ENCODE measurements at places on chromosomes 7 and 10. TPM values are rescaled to one million over a fixed set of nuclear protein-coding genes. Genes with fewer than 3 reads are reported as not detected.

The ASB10 gene
- total RNA-seq = not detected

The MORN4 gene
- total RNA-seq = 4.0 TPM

The MEIG1 gene
- total RNA-seq = 1.2 TPM

The TEX36 gene
- not detected for total RNA-seq

The ANKRD30A gene
- total RNA-seq = not detected

The NANOS1 gene
- 1.1 TPM for total RNA-seq

The AGBL3 gene
- total RNA-seq = 2.2 TPM

The CAV2 gene
- 67.3 TPM for total RNA-seq

GRCh38 chr10:117552156-117552631 lies 9.6 kb downstream of the EMX2 start:
- DNase-seq = no peak

DNA sequence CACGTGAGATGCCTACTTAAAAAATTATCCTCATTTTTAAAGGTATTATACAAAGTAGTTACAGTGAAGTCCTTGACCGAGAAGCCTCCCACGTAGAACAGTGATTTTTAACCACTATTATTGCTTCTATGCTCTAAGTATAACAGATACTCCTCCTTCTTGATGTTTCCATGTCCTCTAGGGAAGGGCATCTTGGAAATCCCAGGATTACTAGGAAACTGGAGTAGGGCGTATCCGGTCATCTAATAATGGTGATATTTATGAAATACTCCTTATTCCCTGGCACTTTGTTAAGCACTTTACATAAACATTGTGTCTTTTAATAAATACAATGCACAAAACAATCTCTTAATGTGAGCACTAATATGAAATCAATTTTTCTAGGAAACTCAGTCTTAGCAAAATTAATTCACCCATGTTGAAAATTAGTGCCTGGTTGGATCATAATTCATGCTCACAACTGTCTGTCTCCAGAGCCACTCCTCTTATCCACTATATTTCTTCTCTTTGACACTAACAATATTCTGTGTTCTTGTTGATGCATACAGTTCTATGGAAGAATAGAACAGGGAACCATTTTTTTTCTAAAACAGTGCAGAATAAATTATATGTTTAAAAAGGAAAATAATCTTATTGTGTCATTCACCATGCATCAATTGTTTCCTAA lies 128.6 kb upstream of the SEMA3E start:
- no peak for DNase-seq

DNA sequence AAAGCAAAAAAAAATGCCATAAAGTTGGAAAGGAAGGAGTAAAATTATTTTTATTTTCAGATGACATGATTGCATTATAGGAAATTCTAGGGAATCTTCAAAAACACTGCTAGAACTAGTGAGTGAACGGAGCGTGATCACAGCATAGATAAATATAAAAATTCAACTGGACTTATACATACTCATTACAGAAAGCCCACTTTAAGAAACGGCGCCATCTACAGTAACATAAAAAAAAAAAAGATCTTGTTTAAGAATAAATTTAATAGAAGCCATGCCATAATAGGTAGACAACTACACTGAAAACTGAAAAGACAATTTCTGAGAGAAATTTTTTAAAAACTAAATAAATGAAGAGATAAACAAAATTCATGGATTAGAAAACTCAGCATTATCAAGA lies 623.1 kb upstream of the MGMT start:
- DNase-seq = no peak

- peak; percentile 80 for DNase-seq
Measured at GRCh38 chr10:127990846-127991542, 84.1 kb downstream of the PTPRE start.

DNA sequence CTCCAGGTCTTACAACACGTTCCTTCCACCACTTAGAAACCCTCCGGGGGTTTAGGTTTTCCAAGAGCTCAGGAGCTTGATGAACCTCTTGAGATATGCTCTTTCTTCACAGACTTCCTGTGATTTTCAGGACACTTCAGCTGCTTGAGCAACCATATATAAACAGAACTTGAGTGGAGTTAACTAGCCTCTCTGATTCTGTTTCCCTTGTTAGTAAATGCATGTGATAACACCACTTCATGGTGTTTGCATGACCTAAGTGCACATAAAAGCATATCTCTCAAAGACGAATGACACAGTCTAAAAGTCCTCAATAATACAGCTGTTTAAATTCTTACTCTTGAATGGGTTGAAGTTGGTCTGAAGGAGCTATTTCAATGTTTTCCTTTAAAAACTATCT lies 9.9 kb downstream of the PRR15 start:
- no peak for DNase-seq

DNA sequence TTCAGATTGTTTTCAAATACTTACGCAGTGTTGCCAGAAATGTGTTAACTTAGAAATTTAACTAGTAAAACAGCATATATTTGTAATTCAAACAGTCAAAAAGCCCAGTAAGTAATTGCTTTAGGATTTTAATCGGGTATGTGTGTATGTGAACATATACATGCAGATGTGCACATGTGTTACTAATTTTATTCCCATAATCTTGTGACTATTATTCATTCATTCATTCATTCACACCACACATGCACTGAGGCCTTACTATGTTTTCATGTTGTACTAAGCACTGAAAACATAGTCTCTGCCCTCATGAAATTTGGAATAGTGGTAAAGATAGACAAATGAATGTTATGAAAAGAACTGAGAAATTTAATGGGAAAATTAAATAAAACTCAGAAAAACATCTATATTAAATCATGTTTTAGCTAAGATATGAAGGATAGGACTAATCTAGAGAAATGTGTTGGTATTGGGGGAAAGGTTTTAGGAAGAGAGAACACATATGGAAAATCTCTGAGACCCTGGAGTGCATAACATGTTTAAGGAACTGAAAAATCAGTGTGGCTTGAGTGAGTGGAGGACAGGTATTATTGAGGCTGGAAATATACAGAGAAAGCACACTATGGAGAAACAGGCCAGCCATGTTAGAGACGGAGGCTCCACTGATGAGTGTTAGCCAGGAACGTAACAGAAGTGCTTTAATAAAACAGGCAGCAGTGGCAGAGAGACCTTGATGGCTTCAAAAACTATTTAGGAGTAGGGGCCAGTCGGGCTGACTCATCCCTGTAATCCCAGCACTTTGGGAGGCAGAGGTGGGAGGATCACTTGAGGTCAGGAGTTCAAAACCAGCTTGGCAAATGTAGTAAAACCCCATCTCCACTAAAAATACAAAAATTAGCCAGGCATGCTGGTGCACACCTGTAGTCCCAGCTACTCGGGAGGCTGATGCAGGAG lies 80.3 kb downstream of the HDAC9 start:
- no peak for DNase-seq

GRCh38 chr10:6778992-6779701 lies 199.1 kb upstream of the PRKCQ start:
- peak; percentile 86 for DNase-seq

DNA sequence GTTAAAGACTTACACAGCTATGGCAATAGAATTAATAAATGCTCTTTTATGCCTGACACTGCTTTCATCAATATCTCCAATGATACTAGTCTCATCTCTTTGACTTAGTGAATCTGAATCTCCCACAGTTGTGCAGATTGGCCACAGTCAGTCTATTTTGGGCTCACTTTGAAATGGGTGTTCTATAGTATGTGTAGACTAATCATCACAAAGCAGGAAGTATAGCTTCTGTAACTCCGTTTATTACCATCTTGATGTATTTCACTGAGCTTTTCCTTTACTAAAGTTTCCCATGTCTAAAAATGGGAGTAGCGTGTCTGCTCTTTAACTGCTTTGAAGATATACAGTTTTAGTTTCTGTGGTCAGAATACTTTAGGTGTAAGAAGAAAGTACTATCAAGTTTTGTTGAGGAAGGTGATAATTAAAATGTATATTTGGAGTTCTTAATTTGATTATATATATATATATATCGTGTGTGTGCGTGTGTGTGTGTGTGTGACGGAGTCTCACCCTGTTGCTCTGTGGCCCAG lies 70.1 kb downstream of the ST7 start:
- DNase-seq = no peak

DNA sequence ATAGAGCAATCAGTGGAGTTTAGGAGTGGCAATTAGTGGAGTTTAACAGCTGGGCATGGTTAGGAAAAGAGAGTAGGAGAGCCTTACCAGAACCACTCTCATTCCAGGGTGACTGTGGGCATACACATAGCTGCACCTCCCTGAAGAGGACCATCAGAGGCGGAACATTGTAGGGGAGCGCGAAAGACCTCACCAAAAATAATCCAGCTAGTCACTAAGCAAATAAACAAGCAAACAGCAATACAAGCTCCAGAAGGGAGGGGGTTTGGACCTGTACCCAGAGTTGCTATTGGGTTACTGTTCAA lies 4.1 kb upstream of the NACAD start:
- peak; percentile 81 for DNase-seq

- DNase-seq = no peak
Measured at GRCh38 chr10:88045656-88046415, 182.4 kb downstream of the PTEN start.

GRCh38 chr10:115963848-115964247 lies 309.2 kb downstream of the GFRA1 start:
- no peak for DNase-seq

GRCh38 chr7:34523226-34523918 lies 134.6 kb upstream of the NPSR1 start:
- DNase-seq = no peak

GRCh38 chr7:29463504-29464158 lies 100.0 kb upstream of the PRR15 start:
- DNase-seq = no peak

DNA sequence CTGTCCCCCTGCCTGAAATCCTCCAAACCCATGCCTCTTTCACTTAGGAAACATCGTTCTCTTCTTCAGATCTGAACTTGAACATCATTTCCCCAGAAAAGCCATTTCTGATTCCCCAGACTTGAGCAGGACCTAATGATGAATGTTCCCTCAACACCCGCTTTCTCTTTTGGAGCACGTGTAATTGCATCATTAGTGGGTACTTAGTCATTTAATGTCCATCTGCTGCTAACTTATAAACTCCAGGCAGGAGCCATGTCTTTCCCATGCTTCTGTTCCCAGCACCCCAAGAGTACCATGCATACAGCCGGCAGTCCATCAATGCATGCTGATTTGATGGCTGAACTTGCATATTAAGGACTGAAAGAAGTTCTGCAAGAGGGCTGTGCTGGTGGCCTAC lies 36.5 kb upstream of the ECHDC3 start:
- DNase-seq = peak; percentile 81

- no peak for DNase-seq
Measured at GRCh38 chr10:8985651-8986050, 931.2 kb downstream of the GATA3 start.

GRCh38 chr10:96017191-96017687 lies 26.1 kb upstream of the CCNJ start:
- no peak for DNase-seq

- no peak for DNase-seq
Measured at GRCh38 chr7:141281311-141281710, 207.4 kb downstream of the TMEM178B start.

GRCh38 chr10:75672842-75673241 lies 241.4 kb downstream of the LRMDA start:
- no peak for DNase-seq

GRCh38 chr7:135597181-135597925 lies 39.6 kb downstream of the NUP205 start:
- DNase-seq = no peak

GRCh38 chr7:99772565-99772964 lies 11.4 kb downstream of the CYP3A4 start:
- DNase-seq = no peak

DNA sequence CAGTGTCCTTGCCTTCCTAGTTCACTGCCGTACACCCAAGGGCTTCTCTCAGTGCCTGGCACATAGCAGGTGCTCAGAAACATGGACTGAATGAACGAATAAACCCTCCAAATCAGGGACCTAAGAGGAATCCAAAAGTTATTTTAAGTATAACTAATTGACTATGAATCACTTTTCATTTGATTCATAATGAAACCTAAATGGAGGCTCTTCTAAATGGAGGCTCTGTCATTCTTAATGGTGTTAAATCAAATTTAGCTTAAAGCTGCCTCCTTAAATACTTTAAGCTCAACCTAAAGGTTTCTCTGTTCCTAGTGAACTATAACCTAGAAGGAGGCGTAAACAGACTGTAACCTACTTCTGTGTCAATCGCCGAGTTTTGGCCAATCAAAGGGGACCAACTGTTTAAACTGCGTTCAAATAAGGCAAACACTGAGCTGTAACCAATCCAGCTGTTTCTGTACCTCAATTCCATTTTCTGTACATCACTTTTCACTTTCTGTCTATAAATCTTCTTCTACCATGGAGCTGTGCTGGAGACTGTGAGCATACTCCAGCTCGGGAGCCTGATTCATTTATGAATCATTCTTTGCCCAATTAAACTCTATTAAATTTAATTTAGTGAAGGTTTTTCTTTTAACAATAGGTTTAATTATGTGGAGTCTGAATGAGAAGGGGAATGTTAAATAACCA lies 11.0 kb downstream of the PYROXD2 start:
- no peak for DNase-seq

GRCh38 chr10:43846187-43846680 lies 197.6 kb upstream of the ZNF32 start:
- DNase-seq = no peak

GRCh38 chr7:104106108-104106905 lies 101.5 kb downstream of the ORC5 start:
- DNase-seq = no peak

- no peak for DNase-seq
Measured at GRCh38 chr7:112420236-112420861, 29.9 kb upstream of the IFRD1 start.

Data from osteoblast (primary cell).